M059J (cell line): ENCODE measurements at places on chromosomes 4 and X. TPM values are rescaled to one million over a fixed set of nuclear protein-coding genes. Genes with fewer than 3 reads are reported as not detected.

HSFX4 gene
- not detected in 2 replicates for total RNA-seq

STATH gene
- total RNA-seq: not detected in 2 replicates

NDUFC1 gene
- 92.3 and 119 TPM in 2 replicates for total RNA-seq

BTC gene
- 0.54 and 8.2 TPM in 2 replicates for total RNA-seq

COL4A6 gene
- total RNA-seq: 0.47 and 0.94 TPM in 2 replicates

MAGEB6 gene
- total RNA-seq: 0.05 and 0.12 TPM in 2 replicates

FAM9C gene
- not detected in 2 replicates for total RNA-seq

ZNF711 gene
- total RNA-seq: 1.4 and 1.6 TPM in 2 replicates

PRRG1 gene
- total RNA-seq: 14.9 and 18.4 TPM in 2 replicates
